ENCODE measurements at places on chromosomes 2 and 18.

- no peak for DNase-seq
These were observed 48.0 kb downstream of the BCL2L11 start for GRCh38 chr2:111168528-111169239.

GRCh38 chr2:127626917-127627739, 18.8 kb upstream of the GPR17 start:
- no peak for DNase-seq

GRCh38 chr2:68420254-68420910, 46.7 kb downstream of the FBXO48 start:
- no peak for DNase-seq

GRCh38 chr2:131520526-131520925, 7.2 kb upstream of the CCDC74A start:
- DNase-seq = no peak

DNA sequence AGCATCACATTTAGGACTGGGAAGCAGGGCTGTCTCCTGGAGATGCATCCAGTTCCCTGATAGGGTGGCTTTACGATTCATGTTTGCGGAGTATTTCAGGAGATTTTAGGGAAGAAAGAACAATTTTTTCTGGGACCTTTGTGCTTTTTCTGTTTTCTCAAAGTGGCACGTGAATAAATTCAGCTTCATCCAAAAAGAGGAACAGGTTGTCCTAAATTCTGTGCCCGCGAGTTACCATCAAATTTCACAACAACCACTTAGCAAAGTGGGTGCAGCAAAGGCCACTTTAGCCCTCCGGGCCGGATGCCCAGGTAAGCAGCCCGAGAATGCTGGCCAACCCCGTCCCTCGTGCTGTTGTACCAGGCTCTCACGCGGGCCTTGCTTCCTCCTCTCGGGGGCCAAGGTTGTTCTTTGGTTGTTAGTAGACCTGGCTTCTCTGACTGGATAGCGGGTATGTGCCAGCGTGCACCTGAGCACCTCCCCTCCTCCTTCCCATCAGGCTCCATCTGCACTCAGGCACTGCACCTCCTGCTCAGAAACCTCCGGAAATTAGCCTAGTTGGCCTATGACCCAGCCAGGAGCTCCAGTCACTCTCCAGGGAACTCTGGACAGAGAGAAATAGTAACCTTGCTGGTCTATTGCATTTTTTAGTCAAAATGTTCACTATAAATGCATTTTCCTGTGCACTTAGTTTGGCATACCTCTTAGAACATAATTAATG, 83.0 kb downstream of the CMPK2 start:
- no peak for DNase-seq

- DNase-seq = no peak
These were observed 5.4 kb downstream of the FBXO15 start for GRCh38 chr18:74142252-74142651.

DNA sequence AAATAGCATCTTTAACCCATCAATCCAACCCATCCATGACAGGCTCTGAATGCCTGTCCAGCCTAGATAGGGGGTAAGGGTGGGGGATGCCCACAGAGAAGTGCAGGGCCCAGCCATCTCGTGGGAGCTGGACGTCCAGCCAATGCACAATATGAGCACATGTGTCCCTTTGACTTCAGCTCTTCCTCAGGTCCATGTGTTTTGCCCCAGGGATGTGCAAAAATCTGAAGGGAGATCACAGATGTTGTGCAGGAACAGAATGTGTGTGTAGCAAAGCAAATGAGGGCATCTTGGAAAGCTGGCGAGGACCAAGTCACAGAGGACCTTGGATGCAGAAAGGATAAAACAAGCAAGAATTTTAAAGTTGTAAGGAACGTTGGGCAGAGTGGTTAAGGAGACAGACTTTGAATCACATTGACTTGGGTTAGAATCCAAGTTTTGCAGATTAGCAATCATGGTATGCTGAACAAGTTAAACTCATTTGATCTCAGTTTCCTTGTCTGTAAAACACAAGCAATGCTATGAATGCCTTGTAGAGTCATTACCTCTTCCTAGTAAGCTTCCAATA, 104.5 kb downstream of the TTC32 start:
- DNase-seq = no peak

DNA sequence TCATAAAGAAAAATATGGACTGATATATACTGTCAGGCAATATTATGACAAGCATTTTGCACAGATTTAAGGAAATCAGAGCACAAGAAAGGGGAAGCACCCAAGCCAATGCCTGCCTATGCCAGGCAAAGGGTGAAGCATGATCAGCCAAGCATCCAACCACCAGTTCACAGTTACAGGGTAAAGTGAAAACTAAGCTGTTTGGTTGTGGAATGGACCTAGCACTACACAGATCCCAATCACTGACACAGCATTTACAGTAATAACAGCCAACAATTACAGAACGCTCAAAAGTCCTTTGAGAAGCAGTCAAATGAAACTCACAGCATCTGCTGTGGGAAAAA, 90.3 kb downstream of the SP3 start:
- no peak for DNase-seq

- no peak for DNase-seq
These were observed 243.7 kb downstream of the LTBP1 start for GRCh38 chr2:33190393-33190937.

DNA sequence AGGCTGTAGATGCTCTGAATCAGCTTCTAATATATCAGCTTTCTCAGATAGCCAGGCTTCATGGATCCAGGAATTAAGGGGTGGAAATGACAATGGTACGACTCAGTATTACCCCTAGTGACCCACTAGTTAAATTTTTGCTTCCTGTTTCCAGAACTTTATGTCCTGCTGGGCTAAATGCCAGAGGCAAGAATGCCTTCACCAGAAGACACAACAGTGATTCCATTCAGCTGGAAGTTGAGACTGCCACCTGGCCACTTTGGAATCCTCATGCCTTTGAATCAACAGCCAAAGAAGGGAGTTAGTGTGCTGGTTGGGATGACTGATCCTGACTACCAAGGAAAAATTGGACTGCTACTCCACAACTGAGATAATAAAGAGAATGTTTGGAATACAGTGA, 239.1 kb downstream of the ASXL3 start:
- no peak for DNase-seq
